Fibroblast of villous mesenchyme (primary cell): ENCODE measurements at places on chromosomes 12 and 14.
A peak's percentile ranks its signal among the peaks of the same experiment; 100 is the strongest.

DNA sequence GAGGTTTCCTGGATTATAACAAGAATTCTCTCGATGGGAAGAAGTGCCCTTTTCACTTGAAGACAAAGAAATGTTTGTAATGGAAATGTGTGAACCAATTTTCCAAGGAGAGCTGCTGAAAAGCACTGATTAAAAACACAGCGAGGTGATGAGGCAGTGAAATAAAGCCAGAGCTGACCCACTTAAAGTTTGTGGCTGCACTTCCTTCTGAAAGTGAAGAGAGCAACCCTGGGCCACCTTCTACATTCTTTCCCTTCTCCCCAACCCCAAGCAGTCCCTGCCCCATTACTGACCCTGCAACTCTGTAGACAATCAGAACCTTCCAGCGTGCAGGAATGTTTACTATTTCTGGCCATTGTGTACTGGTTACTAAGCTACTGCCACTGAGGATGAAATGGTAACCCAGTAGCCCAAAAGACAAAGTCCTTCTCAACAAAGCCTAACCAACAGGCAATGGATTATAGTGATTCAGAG, 173.9 kb downstream of the TTC7B start:
- peak; percentile 28 for DNase-seq

- peak; percentile 62 for DNase-seq
These were observed 442.4 kb upstream of the MGAT4C start for GRCh38 chr12:86698641-86698980.

- DNase-seq = peak; percentile 67
These were observed 33.2 kb downstream of the DUSP6 start for GRCh38 chr12:89319122-89319521.

DNA sequence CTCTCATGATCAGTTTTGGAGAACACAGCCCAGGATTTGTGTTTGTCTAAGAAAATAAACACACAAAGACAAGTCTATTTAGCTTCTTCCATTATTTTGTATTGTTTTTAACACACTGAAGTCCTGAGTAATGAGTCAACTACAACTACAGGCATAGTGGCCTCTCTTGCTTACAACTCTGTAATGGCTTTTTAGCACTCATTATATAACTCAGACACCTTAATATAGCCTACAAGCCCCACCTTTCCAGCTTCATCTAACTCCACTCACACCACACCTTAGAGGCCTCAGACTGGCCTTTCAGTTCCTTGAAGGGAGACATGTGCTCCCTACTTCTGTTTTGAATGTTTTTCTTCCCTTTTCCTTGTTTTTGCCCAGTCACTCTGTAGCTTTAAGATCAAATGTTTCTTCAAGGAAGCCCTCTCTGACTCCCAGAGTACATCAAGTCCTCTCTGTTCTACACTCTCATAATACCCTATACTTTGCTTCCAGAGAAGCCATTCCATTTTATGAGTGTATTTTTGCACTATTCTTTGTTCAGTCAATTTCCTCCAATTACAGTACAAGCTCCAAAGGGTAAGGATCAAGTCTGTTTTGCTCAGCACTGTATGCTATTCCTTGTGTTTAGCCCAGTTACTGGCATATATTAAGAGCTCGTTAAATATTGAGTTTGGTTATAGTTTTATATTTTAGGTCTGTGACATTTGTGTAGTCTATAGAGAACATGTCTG, 233.6 kb upstream of the ARHGAP5 start:
- peak; percentile 39 for DNase-seq

- DNase-seq = no peak
These were observed 76.1 kb upstream of the DYRK2 start for GRCh38 chr12:67572492-67572891.

DNA sequence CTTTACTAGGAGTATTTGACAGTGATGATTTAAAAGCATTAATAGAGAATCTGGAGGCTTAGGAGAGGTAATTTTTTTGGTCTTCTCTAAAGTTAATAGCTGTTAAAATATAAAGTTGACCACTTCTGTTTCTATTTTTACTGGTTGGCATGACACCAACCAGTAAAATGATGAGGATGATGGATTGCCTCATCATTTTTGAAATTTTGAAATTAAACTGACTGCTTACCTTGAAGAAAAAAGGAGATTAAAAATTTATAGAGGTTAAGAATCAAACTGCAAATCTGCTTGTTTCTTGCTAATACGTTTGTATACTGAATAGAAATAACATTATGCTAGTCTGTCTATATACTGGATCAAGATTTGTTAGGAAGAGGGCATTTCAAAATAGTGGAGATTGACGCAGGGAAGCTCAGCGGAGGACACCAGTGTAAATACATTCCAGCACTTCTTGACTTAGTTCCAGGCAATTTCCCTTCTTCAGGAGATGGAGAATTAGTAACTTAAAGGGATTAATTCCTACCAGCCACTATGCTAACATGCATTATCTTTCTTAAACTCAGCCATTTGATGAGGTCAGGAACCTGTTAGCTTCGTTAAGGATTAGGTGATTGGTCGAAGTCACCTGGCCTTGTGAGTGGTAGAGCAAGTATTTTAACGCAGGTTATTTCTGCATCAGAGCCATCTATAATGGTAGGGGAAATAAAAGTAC, 3.6 kb downstream of the EID3 start:
- no peak for DNase-seq

GRCh38 chr12:31524791-31525495, 66.0 kb downstream of the DENND5B start:
- DNase-seq = peak; percentile 73

- no peak for DNase-seq
These were observed 65.8 kb upstream of the STK38L start for GRCh38 chr12:27178255-27178654.

- no peak for DNase-seq
These were observed 22.3 kb upstream of the ALX1 start for GRCh38 chr12:85257671-85258070.

DNA sequence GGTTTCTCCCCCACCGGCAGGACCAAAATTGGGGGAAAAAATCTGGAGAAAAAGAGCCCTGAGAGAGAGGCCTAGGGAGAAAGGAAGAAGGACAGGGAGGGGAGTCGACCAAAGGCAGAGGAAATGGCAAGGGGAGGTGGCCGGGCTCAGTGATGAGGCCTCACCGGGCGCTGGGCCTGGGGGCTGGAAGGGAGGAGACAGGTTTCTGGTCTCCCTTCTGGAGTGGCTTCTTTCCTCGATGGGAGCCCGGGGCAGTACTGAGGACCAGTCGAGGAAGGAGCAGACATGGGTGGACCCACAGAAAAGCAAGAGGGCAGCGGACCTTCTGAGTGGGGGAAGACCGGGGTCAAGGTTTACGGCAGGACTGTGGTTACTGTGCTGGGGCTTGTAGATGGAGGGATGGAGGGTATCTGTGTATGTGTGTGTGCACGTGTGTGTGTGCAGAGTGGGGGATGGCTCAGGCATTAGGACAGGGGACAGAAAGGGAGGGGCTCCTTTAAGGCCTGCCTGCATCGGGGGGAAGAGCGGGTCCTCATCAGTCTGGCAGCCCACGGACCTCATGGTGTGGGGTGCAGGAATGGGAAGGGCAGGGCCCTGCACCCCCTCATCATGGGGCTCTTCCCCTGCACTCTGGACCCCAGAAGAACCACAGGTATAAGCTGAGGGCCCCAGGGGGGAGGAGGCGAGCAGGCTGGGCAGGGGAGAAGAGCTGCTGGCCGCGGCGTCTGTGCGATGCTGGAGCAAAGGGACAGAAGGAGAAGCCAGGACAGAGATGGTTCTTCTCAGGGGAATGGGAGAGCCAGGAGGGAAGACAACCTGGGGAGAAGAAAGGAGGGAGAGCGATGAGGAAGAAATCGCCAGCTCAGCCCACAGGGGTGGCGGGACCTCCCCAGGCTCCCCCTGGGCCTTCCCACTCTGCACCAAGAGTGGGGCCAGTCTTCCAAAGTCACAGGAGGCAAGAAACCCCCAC, 15.1 kb upstream of the RPLP0 start:
- no peak for DNase-seq

GRCh38 chr12:55946553-55946952, 15.6 kb downstream of the DGKA start:
- DNase-seq = no peak

DNA sequence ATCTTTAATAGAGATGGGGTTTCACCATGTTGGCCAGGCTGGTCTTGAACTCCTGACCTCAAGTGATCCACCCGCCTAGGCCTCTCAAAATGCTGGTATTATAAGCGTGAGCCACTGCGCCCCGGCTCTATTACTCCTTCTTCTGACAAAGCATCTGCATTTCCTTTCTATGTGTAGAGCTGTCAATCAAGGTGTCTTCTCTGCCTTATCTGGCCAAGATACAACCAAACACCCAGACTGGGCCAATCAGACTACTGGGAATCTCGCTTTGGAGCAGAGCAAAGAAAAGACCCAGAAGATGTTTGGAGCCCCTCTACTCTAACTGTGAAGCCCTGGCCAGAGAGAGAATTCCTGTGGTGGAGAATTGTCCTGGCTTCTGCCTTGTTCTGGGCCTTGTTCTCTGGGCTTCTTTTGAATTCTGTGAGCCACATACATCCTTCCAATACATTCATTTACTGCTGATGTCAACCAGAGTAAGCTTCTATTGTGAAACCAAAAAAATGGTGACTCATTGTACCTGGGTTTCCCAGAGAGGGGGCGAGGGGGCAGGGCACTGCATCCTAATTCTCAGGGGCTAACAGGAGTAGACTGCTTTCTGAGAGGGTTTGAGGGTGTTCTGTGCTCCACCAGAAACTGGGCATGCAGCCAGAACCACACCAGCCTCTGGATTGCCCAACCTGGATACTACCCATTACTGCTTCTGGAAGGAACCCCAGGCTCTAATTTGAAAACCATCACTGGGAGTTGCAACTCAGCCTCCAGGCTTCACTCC, 18.8 kb upstream of the FLVCR2 start:
- DNase-seq = peak; percentile 81

GRCh38 chr12:49777800-49778748, 36.7 kb downstream of the TMBIM6 start:
- peak; percentile 34 for DNase-seq

DNA sequence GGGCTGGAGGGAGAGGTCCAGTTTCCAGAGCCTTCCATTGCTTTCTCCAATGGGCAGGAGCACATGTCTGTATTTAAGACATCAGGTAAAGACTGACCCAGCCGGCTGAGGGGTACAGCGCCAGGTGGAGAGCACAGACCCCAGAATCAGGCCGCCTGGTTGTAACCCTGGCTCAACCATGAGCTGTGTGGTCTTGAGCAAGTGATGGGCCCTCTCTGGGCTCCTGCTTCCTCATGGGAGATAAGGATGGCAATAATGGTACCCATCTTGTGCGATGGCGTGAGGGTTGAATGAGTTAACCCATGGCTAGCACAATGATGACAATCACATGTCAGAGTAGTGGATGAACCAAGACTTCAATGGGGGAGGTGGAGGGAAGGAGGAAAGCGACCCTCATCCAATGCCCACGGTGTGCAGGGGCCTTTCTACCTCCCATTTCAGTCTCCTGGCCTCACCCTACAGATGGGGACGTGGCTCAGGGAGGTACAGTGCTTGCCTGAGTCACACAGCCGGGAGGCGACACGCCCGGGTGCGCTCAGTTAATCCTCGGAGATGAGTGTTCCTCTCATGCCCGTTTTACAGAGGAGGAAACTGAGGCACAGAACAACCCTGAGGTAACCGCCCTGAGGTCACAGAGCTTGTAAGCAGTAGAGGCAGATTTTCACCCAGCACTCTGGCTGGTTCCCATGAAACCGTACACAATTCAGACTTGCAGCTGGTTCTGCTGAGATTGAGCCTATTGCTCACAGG, 163.9 kb downstream of the RBM19 start:
- no peak for DNase-seq

GRCh38 chr14:35375558-35376025, 29.0 kb downstream of the NFKBIA start:
- peak; percentile 76 for DNase-seq

- DNase-seq = no peak
These were observed 128.5 kb downstream of the ETV6 start for GRCh38 chr12:11777962-11778361.

DNA sequence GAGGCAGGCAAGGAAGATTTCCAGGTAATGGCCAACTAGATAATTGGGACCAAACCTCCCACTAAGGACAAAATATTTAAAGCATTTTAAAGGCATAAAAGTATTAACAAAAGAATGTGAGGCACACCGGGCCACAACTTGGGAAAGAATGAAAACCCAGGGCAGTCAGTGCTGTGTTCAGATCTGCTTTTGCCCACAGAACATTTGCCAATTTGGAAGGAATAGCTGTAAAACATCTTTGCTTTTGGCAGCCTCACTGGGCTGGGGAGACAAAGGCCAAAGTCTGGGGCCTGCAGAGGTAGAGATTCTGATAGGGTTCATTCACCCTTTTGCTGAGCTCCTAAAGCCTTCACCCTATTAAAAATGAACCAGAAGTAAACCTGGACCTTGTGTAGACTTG, 82.3 kb downstream of the SYNE3 start:
- no peak for DNase-seq

DNA sequence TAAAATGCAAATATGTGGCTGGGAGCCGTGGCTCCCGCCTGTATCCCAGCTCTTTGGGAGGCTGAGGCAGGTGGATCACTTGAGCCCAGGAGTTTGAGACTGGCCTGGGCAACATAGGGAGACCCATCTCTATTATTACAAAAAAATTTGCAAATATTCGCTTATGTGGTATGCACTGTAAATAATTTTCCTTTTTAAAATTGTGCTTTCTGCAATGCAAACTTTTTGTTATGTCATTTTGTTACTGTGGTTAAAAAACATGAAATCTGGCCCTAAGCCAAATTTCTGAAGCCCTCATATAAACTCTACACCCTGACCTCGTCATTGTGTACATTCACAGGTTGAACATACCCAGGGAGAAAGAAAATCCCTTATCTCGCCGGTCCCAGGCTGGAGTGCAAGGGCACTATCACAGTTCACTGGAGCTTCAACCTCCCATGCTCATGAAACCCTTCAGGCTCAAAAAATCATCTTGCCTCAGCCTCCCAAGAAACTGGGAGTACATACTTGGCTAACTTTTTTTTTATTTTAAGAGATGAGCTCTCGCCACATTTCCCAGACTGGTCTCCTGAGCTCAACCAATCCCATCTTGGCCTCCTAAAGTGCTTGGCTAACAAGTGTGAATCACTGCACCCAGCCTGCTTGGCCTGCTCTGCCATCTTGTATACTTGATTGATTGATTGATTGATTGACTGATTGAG, 24.7 kb downstream of the TRAPPC6B start:
- peak; percentile 5 for DNase-seq

DNA sequence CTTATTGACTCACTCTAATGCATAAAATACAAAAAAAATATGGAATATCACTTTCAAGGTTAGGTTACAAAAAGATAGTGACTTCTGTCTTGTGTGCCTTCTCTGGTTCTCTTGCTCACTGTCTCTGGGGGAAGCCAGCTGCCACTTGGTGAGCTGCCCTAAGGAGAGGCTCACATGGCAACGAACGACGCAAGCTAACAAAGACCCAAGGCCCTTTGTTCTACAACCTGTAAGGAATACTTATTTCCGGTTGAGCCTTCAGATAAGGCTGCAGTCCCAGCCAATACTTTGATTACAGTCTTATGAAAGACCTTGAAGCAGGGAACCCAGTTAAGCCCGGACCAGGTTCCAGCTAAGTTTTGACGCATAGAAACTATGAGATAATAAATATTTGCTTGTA, 242.4 kb upstream of the TBX3 start:
- no peak for DNase-seq

GRCh38 chr14:60760644-60761364, 26.2 kb downstream of the MNAT1 start:
- no peak for DNase-seq

- DNase-seq = no peak
These were observed 28.8 kb downstream of the VPS37B start for GRCh38 chr12:122866950-122867607.
